Stimulated activated CD4-positive, alpha-beta T cell treated with anti-CD3 and anti-CD28 coated beads, TNF-alpha, amount 100 ng/mL, for 48 hours (primary cell): ENCODE measurements at places on chromosomes 1 and 21.

GRCh38 chr1:25150985-25151495 lies 81.3 kb downstream of the SYF2 start:
- DNase-seq: no peak

DNA sequence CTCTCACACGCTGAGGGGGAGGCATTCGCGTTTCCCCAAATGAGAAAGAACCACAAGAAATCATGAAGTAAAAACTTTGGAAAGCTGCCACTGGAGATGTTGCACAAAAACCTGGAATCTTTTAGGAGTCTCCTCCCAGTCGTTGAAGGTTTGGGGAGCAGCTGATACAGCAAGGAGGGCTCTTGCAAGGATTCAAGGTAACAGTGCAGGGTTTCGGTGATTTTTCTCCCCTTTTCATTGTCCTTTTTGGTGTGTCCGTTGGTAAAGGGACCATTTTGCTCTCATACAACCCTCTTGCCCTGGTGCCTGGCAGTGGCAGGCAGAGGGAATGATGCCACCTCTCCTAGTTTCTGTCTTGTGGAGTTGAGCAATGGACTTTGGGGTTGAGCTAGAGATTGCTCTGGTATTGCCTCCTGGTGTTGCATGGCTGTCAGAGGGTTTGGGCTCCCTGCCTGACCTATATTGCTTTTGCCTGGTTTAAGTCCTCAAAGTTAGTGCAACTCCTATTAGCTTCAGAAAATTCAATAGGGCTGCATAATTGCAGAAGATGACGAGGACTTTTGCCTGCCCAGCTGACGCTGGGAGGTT lies 872 bp downstream of the BRINP2 start:
- DNase-seq: no peak

GRCh38 chr1:244006961-244007360 lies 44.1 kb upstream of the ZBTB18 start:
- DNase-seq: no peak

DNA sequence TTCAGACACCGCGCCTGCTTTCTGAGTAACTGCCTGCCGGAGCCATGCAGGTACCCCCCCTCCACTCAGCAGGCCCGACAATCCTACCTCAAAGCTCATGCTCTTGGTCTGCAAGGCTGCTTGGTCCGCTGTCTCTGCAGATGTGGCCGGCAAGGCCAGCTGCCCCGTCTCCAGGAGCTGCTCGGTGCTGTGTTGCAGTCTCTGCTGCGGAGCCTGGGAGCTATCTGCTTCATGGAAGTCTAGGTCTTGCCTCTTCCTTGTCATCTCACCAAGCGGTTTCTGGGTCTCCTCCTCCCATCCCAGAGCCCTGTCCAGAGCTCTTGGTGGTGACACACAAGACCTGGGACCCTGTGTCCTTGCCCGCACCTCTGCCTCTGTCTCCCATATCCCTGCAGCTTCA lies 24.0 kb upstream of the GNPAT start:
- DNase-seq: no peak

- no peak for DNase-seq
These were observed 397.2 kb downstream of the DUSP10 start for GRCh38 chr1:221344693-221345092.

DNA sequence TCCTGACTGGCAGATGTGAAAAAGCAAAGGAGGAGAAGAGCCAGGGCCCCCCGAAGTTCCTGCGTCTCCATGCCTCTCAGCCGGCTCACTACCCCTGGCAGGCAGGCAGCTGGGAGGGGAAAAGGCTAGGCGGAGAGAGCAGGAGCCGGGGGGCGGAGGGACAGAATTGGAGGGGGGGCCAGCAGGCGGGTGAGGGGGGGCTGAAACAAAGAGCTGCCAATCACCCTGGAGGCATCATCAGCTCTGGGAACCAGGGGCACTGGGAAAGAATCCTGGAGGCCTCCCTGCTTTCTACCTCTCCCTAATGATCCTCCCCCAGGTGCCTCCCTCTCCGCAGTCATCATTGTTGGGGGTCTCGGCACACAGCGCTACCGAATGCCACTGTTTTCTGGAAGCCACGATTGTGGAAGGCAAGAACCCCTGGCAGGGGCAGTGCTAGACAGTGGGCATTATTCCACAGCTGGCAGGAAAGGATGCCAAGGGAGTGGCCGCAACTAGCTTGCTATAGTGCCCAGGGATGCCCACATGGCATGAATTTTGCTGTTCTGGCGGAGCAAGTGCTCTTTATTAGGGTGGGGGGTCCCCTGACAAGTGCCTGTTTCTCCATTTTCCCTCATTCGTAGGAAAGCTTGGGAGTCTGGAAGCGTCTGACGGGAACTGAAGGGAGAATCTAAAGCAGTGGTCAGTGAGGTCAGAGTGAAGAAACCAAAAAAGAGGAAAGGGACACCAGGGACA lies at the start of gene THBS3:
Gene THBS3 (minus strand): TSS at position 92 of the 735 bp plus-strand sequence. CDS start 21 bp downstream, at position 71.
- DNase-seq: no peak

DNA sequence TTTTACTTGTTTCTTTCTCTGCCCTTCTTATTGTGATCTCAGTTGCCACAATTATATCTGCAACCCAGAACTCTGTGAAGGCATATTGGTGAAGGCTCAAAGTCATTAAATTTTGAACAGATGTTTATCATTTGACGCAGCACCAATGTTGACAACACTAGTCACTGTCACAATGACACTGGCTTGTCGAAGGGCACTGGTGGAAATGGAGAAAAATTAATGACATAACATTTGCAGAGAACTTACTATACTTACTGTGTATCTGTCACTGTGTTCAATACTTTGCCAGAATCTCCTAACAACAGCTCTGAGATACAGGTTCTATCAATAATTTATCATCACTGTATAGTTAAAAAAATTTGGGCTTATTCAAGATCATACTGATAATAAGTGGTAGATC lies 1213.7 kb downstream of the NCAM2 start:
- DNase-seq: no peak

- no peak for DNase-seq
These were observed 89.9 kb downstream of the CD247 start for GRCh38 chr1:167428395-167428794.

GRCh38 chr1:178266619-178267066 lies 172.7 kb downstream of the RASAL2 start:
- no peak for DNase-seq

- no peak for DNase-seq
These were observed 10.7 kb downstream of the PLA2G5 start for GRCh38 chr1:20080441-20081352.

- no peak for DNase-seq
These were observed 13.0 kb downstream of the LRRC38 start for GRCh38 chr1:13500806-13501205.

GRCh38 chr1:64896551-64896950 lies 69.8 kb downstream of the JAK1 start:
- no peak for DNase-seq

- DNase-seq: no peak
These were observed 5.7 kb downstream of the MT1HL1 start for GRCh38 chr1:236998546-236998945.

GRCh38 chr1:172465617-172466016 lies 21.7 kb upstream of the PIGC start:
- DNase-seq: no peak

DNA sequence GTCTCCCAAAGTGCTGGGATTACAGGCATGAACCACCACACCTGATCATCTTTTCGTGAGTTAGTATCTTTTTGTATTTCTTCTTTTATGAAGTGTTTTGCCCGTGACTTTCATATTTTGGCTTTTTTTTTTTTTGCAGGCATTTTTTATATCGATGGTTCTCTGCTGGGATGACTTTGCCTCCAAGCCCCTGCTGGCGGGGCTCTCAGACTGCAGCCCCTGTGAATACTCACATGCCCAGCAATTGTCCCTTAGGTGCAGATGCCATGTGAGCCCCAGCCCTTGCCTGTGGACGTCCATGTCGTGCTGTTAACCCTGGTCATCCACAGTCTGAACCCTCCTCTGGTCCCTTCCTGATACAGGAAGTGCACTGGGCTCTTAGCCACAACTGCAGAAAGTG lies 21.7 kb downstream of the CRYAA start:
- no peak for DNase-seq

GRCh38 chr1:206581571-206581981 lies 30.7 kb downstream of the EIF2D start:
- no peak for DNase-seq

DNA sequence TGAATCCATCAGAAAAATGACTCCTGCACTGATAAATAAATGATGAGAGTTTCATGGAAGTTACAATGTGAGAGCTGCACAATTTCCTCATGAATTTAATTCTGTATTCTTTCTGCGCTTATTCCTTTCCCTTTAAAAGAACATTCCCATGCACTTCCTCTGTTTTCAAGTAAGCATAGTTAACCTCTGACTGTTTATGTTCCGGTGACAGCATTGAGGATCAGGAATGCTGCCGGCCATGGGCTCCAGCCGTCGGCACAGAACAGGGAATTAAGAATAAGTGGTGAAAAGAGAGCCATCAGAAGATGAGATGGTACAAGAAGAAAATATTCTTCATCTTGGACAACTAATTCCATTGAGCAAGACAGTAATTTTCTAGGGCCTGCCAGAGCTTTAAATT lies 65.3 kb downstream of the SUSD4 start:
- no peak for DNase-seq

- DNase-seq: no peak
These were observed 34.9 kb upstream of the FMO2 start for GRCh38 chr1:171150156-171150555.

- no peak for DNase-seq
These were observed 13.6 kb downstream of the DDAH1 start for GRCh38 chr1:85451236-85451830.

DNA sequence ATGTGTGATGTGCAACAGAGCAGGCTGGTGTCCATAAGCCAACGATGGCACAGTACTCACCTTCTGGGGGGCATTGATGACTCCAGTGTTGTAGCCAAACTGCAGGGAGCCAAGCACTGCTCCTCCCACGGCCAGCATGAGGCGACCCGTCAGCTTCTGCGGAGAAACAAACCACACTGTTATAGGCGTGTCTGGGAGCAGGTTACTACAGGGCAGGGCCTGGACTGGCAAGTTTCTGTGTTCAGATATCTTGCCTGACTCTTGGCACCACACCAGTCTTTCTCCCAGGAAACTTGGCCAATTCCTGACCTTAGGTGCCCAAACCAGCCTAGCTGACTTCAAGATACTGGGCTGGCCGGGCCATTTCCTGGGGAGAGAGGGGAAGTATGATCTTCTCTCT lies 15.5 kb downstream of the SLC2A1 start:
- DNase-seq: no peak

DNA sequence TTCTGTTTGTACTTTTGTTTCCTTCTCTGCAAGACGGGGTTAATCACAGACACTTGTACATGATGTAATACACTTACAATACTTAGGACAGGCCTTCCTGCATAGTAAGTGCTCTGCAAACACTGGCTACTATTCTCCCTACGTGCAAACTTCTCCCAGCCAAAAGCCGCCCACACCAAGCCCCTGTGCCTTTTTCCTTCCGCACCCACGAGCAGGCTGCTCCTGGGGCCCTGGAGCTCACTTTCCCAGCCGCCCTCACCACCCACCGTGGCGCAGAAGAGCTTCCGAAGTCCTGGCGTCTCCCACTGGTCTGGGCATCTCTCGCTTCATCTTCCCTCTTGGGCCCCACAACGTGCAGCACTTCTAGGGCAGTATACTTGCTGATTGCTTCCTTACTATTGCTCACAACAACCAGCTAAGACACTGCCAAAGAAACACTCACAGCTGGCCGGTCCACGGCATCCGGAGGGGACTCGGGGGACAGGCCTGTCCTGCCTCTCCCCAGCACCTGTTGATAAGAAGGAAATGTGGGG lies 22.5 kb upstream of the GPR157 start:
- DNase-seq: no peak

DNA sequence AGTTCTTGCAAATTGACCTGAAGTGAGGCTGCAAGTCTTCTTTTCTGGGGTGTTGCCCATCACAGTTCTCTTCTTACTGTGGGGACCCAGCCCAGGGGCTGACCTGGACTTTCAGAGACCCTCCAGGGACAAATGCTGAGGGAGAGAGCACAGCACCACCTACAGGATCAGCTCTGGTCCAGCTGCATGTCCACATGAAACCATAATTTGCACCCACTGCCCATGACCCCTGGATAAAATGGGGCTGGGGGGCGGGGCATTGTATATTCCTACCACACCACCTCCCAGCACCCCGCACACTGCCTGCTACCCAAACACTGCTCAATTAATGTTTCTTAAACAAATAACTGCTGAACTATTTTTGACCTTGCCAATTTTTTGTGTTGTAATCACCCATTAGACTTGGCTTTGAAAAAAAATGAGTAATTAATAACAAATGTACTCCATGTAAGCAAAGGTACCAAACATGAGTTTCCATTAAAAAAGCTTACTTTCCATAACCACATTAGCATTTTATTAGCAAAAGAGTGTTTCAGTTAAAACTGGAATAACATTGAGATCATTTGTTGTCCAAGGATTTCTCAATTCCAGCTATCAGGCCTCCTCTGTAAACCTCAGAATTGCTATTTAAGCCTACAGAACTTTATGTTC lies 168.0 kb upstream of the RAB4A start:
- DNase-seq: no peak

DNA sequence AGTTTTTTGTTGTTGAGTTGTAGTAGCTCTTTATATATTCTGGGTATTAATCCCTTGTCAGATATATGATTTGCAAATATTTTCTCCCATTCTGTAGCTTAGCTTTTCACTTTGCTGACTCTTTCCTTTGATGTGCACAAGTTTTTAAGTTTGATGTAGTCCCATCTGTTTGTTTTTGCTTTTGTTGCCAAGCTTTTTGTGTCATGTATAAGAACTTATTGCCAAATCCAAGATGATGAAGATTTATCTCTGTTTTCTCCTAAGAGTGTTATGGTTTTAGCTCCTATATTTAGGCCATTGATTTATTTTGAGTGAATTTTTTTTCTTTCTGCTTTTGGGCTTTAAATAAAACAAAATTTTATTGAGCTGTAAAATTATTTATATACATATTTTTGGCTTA lies 52.1 kb upstream of the KRTAP19-8 start:
- no peak for DNase-seq

DNA sequence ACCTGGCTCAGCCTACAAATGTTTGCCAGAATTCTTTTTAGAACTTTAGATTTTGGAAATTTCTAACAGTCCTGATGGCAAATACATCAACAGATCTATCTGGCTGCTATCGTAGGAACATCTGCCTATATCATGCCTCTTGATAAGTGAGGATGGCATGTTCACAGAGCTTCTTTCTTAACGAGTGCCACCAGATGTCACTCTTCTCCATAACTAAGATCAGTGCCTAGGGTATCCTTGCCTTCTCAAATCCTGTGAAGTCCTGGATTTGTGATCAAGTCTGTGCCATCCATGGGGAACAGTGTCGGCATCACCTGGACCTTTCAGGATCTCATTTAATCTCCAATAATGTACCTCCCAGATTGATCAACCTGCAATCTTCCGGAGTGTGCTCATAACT lies 36.5 kb upstream of the CD5L start:
- no peak for DNase-seq

- no peak for DNase-seq
These were observed 3.2 kb downstream of the CYP4B1 start for GRCh38 chr1:46802081-46802480.

- DNase-seq: no peak
These were observed 99.9 kb downstream of the ROR1 start for GRCh38 chr1:63873751-63874150.

- no peak for DNase-seq
These were observed 3.7 kb upstream of the CAPN8 start for GRCh38 chr1:223669003-223669795.

GRCh38 chr1:27106561-27107323 lies 48.2 kb downstream of the SLC9A1 start:
- DNase-seq: no peak

- no peak for DNase-seq
These were observed 99.5 kb upstream of the BMP8A start for GRCh38 chr1:39391691-39392679.

GRCh38 chr1:157496121-157496526 lies 56.2 kb downstream of the FCRL5 start:
- no peak for DNase-seq

GRCh38 chr1:147579532-147579931 lies 38.2 kb downstream of the BCL9 start:
- DNase-seq: no peak
